Stimulated activated CD4-positive, alpha-beta T cell treated with anti-CD3 and anti-CD28 coated beads, Interleukin-2, amount 100 ng/mL, for 48 hours (primary cell): ENCODE measurements at places on chromosomes 5 and 9.

- DNase-seq = no peak
These were observed 378.7 kb downstream of the TMEM232 start for GRCh38 chr5:110347781-110348180.

- DNase-seq = no peak
These were observed 24.9 kb upstream of the GADD45G start for GRCh38 chr9:89579741-89580385.

GRCh38 chr9:5269249-5269715 lies 35.2 kb downstream of the RLN2 start:
- no peak for DNase-seq

DNA sequence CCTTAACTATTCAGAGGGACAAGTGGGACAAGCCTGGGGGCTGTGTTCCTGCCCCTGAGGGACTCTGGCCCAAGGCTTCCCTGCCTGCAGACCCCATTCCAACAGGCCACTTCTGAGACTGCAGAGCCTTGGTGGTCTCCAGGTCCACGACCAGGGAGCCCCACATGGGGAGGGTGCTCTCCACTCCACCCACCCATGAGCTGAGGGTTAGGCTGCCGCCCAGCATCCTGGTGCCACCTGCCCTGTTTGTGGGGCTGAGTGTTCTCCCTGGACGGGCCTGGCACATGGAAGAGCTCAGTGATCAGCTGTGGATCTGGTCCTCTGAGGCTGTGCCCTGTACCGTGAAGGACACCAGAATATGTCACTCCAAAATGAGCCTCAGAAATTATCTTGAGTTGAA lies 2.5 kb upstream of the ABO start:
- no peak for DNase-seq

- DNase-seq = no peak
These were observed 5.5 kb downstream of the QRFP start for GRCh38 chr9:130890870-130891687.

- no peak for DNase-seq
These were observed 2.9 kb downstream of the WDR38 start for GRCh38 chr9:124855944-124856765.

GRCh38 chr5:142315096-142315900 lies 9.5 kb downstream of the SPRY4 start:
- no peak for DNase-seq

GRCh38 chr9:112669326-112669725 lies 48.6 kb downstream of the INIP start:
- no peak for DNase-seq

DNA sequence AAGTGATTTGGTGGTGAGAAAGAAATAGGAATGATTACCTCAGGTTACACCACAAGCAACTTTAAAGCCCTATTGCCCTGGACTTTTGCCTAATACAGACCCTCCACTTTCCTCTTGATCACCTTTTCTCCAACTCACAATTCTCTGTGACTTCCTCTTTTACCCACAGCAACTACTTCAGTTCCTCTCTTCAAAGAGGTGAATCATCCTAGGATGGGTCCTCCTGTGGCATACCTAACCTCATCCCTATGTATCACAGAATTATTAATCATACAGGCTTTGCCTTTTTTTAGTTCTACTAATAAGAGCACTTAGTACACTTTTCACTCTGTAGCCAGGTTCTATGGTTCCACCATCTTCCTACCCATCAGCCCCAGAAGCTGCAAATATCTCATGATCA lies 19.6 kb upstream of the INSL6 start:
- DNase-seq = no peak
